ENCODE measurements at places on chromosomes 7 and 10. TPM values are rescaled to one million over a fixed set of nuclear protein-coding genes. Genes with fewer than 3 reads are reported as not detected.

DNA sequence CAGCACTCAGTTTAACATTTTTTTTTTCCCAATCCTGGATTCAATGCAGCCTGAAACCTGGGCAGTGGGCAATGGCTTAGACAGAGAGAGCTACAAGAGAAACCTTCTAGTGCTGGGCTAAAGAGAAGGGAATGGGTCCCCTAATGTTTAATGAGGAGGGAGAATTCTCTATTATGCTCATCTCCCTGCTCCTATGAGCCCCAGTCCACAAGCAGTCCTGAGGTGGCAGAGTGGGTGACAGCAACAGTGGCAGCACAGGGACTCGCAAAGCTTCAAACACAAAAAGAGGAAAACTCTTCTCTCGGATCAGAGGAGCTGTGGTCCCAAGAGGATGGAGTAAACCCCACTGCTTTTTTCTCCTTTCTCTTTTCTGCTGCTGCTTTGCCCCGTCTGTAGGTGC is 36.5 kb downstream of the COBL start:
- DNase-seq = no peak

BUB3 gene
- total RNA-seq = 169 TPM

DNA sequence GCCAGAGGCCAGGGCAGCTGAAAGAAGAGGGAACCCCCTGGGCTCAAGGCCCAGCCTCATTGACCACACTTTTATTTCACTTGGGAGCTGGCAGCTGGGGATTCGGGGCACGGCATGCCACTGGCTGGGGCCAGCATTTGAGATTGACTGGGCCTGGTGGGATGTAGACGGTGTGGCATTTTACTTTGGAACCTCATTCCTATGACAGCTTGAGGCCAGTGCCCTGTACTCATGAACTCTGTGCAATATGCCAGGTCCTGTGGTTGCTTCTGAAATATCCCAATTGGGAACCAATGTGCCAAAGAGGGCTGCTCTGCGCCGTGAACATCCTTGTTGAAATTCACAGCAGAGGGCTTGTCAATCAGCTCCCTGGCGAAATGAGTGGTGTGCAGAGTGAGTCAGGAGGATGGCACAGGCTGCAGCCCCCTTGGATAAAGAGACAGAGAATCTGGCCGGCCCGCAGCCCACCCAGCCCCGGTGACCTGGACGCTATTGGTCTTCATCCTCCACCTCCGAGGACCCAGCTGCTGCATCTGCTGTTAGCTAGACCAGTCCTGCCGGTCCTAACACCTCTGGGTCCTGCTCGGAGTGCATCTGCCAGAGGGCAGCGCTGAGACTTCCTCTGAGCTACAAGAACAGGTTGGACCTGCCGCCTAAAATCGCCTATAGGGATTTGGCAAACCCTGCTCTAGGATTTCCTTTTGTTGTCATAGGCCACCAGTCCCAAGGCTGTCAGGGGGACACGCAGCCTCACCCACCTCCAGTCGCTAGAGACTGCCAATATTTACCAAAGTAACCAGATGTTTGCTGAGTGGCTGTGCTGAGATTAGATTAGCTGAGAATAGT is 58.0 kb downstream of the PRKAG2 start:
- DNase-seq = no peak

DNA sequence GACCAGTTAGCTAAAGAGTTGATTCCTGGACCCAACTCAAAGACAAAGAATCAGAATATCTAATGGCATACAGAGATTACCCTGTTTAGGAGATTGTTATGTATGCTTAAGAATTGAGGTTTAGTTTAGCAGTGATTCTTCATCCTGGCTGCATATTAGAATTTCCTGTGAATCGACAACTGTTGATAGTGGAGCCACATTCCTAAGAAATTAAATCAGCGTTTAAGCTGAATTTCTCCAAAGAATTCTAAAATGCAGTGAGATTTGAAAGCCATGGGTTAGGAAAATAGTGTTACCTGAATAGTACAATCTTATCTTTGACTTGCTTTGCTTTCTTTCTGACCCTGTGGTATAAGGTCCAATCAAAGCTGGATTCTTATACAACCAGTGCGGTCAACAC is 16.4 kb upstream of the FERD3L start:
- DNase-seq = no peak

DNA sequence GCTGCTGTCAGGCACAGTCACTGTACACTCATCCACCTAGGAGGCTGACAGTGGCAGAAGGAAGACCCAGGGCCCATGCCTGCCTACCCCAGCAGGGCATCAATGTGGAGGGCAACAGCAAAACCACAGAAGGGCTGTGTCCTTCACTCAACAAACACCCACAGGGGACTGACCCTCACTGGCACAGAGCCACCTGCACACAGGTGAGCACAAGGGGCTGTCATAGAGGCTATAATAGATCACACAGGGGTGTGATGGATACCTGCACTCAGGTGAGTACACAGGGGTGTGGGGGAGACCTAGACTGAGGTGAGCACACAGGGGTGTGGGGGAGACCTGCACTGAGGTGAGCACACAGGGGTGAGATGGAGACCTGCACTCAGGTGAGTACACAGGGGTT is 132.8 kb upstream of the TCERG1L start:
- DNase-seq = no peak

- DNase-seq = no peak
Measured at GRCh38 chr7:12220389-12221046, 9.4 kb downstream of the TMEM106B start.

- DNase-seq = no peak
Measured at GRCh38 chr10:80079312-80079719, 851 bp downstream of the TMEM254 start.

DNA sequence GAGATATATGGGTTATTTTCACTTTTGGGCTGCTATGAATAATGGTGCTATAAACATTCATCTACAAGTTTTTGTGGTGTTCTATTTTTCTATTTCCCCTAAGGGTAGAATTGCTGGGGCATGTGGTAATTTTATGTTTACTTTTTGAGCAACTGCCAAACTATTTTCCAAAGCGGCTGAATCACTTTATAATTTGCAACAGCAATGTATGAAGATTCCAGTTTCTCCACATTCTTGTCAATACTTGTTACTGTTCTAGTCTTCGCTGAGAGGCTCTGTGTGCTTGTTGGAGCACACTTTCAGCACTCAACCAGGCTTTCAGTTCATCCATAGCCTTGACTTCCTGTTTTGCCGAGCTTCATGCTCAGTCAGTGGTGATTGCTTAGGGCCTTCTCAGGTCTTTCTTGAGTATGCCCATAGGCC is 39.0 kb downstream of the ADK start:
- DNase-seq = peak; percentile 28

OR9A2 gene
- not detected for total RNA-seq

DNA sequence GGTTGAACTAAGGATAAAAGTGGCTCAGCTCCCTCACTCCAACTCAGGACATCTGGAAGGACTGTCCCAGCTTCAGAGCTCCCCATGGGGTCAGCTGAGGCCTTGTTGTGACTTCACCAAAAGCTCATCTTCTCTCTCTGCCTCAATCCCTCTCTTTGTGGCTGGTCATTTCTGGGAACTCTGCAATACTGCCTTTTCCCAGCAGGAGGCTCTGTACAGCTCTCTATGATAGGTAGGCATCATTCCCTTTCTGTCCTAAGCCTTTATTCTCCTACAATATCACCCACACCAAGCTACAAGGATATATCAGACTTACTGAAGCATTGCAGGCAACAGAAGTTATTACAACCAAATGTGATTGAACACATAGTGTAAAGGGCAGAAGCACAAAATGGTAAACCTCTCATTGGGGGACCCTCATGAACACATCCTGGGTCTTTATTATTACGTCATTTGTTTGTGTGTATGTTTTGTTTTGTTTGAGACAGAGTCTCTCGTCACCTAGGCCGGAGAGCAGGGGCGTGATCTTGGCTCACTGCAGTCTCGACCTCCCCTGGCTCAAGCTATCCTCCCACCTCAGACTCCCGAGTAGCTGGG is 36.7 kb upstream of the PRPS1L1 start:
- no peak for DNase-seq

WBP1L gene
- 41.1 TPM for total RNA-seq

DNA sequence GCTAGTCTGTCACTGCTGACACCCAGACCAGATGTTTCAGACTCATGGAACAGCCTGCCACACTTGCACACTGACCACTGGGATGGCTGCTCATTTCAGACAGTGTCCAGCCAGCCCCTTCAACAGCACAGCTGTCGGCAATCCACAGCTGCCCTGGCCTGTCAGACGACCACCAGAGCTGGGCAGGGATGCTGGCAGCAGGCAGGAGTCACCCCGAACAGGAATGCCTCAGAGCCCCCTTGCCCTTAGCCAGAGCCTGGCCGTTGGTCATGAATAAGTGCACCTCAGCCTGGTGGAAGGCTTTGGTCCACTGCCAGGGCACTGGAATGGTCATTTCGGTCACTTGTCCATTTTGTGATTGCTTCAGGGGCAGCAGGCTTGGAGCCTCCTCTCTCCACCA is 149.6 kb upstream of the TCERG1L start:
- no peak for DNase-seq

- DNase-seq = peak; percentile 19
Measured at GRCh38 chr10:63236113-63236935, 103.2 kb downstream of the NRBF2 start.

- no peak for DNase-seq
Measured at GRCh38 chr10:130775311-130775710, 536.2 kb downstream of the TCERG1L start.

GRCh38 chr10:98431016-98431415 is 15.7 kb downstream of the HPS1 start:
- DNase-seq = no peak

FAM180A gene
- not detected for total RNA-seq

NKX2-3 gene
- total RNA-seq = not detected

DNA sequence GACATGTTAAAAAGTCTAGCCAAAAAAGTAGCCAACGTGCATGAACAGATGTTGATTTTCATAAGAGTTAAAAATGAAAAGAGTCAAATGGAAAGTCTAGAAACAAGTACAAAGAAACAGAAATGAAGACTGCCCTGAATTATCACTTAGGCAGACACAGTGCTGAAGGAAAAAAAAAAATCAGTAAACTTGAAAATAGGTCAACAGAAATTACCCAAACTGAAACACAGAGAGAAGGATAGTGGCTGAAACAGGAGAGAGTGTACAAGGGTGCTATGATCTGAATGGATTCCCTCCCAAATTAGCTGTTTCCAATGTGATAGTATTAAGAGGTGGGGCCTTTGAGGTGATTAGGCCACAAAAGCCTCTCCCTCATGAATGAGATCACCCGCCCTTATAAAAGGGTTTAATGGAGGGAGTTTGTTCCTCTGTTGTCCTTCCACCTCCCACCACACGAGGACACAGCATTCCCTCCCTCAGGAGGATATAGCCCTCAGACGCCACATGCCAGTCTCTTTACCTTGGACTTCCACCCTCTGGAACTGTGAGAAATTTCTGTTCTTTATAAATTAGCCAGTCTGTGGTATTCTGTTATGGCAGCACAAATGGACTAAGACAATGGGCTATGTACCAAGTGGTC is 249.7 kb downstream of the AHR start:
- DNase-seq = no peak

All from CD4-positive, alpha-beta memory T cell (primary cell).